ENCODE measurements at places on chromosomes 12 and 14. TPM values are rescaled to one million over a fixed set of nuclear protein-coding genes. Genes with fewer than 3 reads are reported as not detected.

MANSC4 gene
- not detected for polyA plus RNA-seq

PTPRR gene
- polyA plus RNA-seq = 0.15 TPM

IL22 gene
- not detected for polyA plus RNA-seq

KRT1 gene
- not detected for polyA plus RNA-seq

TMTC3 gene
- 12.0 TPM for polyA plus RNA-seq

P2RX2 gene
- polyA plus RNA-seq = not detected

RNASE12 gene
- polyA plus RNA-seq = not detected

ETFBKMT gene
- polyA plus RNA-seq = 1.1 TPM

RHOJ gene
- not detected for polyA plus RNA-seq

OR6C6 gene
- not detected for polyA plus RNA-seq

BCL2L14 gene
- not detected for polyA plus RNA-seq

GALNT6 gene
- 4.1 TPM for polyA plus RNA-seq

SDS gene
- 7.3 TPM for polyA plus RNA-seq

KLRF2 gene
- not detected for polyA plus RNA-seq

KCNC2 gene
- polyA plus RNA-seq = not detected

ENDOU gene
- polyA plus RNA-seq = not detected

GMFB gene
- 62.3 TPM for polyA plus RNA-seq

AP1G2 gene
- 80.6 TPM for polyA plus RNA-seq

LRP1 gene
- polyA plus RNA-seq = 9.6 TPM

NANOG gene
- polyA plus RNA-seq = not detected

TBX3 gene
- 22.1 TPM for polyA plus RNA-seq
